ENCODE measurements at places on chromosomes 16 and 17.

GRCh38 chr16:67207249-67208091 is 8.5 kb downstream of the ELMO3 start:
- no peak for DNase-seq

- DNase-seq = peak; percentile 55
Observed at GRCh38 chr17:44919885-44920564, 4.7 kb upstream of the GFAP start.

- peak; percentile 66 for DNase-seq
Observed at GRCh38 chr17:30550512-30551273, 73.5 kb downstream of the GOSR1 start.

DNA sequence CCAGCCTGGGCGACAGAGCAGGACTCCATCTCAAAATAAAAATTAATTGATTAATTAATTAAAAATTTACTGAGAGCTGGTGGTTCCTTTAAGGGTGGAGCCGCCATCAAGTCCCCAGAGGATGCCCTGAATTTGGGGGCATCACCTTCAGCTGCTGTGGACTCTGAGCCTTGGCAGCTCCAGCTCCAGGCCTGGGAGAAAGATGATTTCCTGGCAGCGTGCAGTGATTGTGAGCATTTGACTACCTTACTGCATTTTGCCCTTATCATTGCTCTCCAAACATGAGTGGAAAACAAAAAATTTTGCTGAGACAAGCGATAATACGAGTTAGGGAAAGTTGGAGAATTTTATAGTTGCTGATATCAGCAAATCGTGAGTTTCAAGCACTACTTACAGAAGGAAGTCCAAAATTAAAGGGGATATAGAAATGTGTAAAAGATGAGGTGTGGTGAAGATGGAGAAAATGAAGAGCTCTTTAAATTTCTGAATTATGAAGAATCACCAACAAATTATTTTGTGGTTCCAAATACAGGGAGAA is 2.6 kb upstream of the ITGAD start:
- DNase-seq = no peak

DNA sequence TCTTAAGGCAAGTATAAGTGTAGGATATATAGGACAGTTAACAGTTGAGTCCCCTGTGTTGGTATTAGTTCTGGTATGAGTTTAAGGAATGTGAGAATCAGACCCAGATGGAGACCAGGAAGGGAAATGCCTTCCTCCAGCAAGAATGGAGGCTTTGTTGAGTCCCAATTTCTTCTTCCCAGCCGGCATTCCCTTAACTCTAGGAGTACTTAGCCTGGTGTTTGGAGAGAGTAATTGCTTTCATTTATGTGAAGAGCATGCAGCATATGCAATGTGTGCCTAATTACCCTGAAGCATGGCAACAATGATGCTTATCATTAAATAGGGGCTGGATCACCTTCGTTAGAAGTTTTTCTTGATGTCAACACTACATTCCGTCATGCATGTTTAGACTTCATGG is 225.9 kb upstream of the XYLT1 start:
- no peak for DNase-seq

DNA sequence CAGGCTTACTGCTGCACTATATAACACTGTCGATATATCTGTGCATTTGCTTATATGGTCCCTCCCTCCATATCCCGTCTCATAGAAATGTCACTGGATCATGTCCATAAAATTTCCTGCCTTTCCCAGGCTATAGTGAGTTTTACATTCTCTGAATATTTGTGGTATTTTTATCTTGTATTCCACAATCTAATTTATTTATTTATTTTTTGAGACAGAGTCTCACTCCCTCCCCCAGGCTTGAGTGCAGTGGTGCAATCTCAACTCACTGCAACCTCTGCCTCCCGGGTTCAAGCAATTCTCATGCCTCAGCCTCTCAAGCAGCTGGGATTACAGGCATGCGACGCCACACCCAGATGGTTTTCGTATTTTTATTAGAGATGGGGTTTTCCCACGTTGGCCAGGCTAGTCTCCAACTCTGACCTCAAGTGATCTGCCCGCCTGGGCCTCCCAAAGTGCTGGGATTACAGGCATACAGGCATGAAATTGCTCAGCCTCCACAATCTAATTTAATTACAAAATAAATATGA is 12.9 kb downstream of the TRIM37 start:
- no peak for DNase-seq

- no peak for DNase-seq
Observed at GRCh38 chr17:1078831-1079561, 82.1 kb downstream of the TIMM22 start.

DNA sequence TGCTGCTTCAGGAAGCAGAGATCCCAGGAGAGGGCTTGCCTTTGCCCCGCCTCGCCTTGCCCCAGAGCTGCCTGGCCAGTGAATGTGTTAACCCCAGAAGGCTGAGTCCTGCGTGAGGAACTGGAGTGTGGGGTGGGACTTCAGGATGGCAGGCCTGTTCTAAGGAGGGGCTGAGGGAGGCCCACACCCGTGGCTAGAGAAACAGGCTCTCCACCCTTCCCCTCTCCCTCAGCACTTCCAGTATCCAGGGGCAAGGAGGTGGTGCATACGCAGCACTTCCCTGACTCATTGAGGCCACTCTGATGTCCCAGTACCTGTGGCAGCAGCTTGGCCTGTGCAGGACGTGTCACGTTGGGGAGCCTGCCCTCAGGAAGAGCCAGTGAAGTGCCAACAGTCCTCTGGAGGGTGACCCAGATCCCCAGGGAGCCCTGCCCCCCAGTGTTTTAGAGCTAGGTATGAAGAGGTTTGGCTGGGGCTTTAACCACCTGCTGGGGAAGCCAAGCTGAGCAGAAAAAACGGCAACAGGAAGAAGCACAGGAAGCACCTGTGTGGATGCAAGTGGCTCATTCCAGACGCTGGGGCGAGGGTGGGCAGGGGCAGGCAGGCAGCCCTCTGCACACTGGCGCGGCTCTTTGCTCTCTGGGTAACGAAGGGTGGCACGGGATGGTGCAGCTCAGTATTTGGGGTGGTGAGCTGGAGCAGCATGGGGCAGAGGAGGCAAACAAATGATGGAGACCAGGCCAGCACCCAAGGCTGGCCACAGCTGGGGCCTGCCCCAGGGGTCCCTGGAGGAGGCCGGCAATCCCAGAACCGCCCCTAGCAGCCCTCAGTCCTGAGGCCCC is 14.7 kb upstream of the CTCF start:
- DNase-seq = peak; percentile 75

DNA sequence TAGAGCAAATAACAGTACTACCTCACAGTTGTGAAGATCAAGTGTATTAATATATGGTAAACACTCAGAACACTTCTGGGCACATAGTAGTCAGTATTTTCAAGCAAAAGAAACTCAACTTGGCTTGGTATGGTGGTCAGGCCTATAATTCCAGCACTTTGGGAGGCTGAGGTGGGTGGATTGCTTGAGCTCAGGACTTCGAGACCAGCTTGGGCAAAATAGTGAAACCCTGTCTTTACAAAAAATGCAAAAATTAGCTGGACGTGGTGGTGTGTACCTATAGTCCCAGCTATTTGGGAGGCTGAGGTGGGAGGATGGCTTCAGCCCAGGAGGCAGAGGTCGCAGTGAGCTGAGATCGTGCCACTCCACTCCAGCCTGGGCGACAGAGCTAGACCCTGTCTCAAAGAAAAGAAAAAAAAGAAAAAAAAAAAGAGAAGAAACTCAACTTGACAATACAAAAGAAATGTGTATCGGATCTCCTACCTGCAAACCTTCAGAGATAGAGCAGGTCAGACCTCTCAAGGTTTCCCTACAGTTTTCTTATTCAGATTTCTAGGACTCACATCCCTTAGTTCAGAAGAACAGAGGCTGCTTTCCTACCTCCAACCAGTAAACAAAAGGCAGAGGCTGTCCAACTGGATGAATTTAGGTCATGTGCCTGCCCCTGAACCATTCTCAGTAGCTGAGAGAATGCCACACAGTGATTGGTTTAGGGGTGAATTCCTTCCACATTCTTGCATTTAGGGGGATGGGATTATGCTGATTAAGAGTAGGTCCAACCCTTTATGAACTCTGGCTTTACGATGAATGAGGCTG is 1.7 kb upstream of the KPNA2 start:
- DNase-seq = no peak

GRCh38 chr16:67398546-67399217 is 5.4 kb upstream of the TPPP3 start:
- DNase-seq = no peak

DNA sequence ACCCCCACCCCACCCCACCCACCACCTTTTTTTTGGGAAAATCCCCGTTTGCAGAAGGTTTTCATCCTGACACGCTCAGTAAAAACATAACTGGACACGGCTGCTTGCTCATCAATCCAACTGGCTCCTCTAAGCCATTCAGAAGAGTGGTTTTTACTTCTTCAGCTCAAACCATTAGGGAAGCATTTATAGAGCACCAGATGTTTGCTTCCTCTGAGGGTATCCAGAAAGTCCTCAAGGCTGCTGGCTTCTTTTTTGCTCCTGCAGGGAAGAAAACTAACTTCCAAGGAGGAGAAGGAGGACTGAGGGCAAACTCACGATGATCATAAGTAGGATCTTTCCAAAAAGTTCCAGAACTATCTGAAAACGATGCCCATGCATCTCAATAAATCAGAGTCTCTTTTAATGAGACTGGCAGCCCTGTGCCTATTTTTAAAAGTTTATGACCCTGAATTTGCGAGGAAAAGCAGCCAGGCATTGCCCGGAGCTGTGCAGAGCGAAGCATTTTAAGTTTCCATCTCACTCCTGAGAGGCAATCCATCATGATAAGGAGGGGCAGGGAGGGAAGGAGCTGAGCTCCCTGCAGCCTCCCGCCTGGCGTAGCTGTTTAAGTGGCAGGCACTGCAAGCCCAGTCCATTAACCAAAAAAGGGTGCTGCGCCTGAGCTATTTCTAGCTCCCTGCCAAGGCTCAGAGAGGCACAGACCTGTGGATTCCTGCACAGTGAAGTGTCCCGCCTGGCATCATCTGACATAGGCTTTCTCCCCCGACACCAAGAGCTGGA is 146.3 kb upstream of the FOXF1 start:
- no peak for DNase-seq

DNA sequence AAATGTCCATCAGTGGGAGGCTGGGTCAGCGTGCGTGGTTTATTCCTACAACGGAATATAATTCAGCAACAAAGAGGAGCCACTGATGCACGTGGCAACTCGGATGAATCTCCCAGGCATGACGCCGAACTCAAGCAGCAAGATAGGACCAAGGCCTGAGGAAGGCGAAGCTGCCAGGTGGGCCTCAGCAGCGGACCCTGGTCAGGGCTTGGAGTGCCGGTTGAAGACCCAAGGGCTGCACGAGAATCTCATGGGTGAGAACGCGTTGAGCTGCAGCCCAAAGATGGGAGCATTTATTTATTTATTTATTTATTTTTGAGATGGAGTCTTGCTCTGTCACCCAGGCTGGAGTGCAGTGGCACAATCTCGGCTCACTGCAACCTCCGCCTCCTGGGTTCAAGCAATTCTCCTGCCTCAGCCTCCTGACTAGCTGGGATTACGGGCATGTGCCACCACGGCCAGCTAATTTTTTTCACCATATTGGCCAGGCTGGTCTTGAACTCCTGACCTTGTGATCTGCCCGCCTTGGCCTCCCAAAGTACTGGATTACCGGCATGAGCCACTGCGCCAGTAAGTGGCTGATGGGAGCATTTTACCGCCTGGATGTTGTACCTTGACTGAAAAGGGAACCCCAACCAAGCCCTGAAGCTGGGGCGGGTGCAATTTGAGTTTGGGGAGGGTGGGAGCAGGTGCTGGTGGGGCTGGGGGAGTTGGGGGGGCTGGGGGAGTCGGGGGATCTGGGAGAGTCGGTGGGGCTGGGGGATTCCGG is 18.1 kb upstream of the BAHCC1 start:
- DNase-seq = no peak

DNA sequence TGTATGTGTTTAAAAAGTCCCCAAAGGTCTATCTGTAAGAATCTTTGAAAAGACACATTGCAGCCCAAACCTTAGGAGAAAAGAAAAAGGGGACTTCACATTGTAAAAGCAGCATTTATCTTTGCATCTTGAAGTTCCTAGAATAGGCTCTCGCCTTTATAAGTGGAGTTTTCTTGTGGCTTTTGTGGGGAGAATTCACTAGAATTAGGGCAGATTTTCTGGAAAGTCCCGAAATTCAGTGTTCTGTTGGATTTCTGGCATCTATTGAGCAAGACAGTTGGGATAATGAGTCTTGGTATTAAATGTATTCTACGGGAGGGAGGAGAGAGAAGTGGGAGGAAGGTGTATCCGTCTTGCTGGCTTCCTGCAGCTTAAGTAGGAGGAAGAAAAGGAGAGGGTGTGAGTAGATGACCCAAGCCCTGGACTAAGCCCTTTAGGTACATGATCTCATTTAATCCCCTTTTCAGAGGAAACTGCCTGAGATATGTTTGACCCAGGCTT is 62.6 kb downstream of the PRKCA start:
- no peak for DNase-seq

DNA sequence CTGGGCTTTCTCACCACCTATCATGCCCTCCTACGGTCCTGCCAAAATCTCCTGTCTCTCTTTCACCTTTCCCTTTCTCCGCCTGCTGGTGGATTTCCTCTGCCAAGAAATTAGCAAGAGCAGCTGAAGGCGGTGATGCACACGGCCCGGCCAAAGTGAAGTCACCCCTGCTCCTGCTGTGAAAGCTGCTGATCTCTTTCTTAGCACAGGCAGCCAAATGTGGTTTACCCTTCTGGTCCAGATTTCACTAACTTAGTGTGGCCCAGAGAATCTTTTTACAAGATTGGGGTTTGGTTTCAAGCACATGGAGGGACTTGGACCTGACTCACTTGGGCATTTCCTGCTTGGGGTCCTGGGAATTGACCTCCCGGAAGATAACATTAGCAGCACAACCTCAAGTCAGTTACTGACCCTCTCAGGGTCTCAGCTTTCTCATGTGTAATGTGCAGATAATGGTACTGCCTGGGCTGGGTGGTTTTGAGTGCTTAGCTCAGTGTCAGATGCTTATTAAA is 155.7 kb downstream of the SOCS1 start:
- DNase-seq = peak; percentile 68

GRCh38 chr17:15171167-15172047 is 93.7 kb downstream of the PMP22 start:
- DNase-seq = no peak

DNA sequence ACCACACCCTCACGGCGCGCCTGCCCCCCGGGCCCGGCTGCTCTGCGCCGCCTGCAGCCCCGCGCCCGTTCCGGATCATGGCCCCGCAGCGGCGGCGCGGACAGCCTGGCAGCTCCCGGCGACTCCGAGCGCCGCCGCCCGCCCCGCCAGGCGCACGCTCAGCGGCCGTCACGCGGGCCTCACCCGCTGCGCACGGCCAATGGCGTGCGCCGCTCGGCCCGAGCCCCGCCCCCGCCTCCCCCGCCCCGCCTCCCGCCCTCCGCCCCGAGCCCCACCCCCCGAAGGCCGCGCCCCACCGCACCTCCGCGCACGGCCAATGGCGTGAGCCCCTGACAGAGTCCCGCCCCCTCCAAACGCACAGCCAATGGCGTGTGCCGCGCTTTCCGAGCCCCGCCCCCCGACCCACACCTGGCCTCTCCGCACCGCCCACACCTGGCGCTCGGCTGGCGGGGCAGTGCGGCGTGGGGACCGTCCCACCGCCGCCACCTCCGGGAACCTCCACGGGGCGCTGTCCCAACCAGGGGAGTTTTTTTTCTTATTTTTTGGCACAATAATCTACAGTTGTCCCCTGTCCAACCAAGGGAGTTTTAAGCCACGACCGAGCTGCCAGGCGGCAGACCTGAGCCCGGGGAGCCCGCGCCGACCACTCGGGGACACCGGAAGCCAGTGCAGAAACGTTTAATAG is at the start of gene PCYT2:
PCYT2 (minus strand) TSS at position 123 of the 685 bp plus-strand sequence; CDS start at position 79, 44 bp downstream.
- peak; percentile 84 for DNase-seq
